NCI-H1417 treated with DMSO at 0.1 percent for 48 hours (cell line): ENCODE measurements at places on chromosomes 7 and 10.

DNA sequence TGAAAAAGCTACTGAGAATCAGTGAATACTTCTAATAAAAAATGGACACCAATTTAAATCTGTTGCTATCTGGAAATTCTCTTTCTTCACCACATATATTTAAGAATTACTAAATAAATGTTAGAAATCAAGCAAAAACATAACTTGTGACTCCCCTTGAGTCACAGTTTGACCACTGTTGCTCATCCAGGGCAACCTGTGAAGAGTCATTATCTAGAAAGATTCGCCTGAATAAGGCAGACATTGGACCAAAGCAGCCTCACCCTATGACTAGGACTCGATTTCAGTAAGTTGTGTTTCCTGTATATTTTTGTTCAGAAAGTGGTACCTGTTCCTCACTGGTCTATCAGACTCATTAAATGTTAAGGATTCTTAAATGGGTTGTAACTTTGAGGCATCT, 572.4 kb downstream of the ATRNL1 start:
- DNase-seq: no peak

GRCh38 chr10:118496525-118496924, 98.9 kb downstream of the PRLHR start:
- DNase-seq: no peak

DNA sequence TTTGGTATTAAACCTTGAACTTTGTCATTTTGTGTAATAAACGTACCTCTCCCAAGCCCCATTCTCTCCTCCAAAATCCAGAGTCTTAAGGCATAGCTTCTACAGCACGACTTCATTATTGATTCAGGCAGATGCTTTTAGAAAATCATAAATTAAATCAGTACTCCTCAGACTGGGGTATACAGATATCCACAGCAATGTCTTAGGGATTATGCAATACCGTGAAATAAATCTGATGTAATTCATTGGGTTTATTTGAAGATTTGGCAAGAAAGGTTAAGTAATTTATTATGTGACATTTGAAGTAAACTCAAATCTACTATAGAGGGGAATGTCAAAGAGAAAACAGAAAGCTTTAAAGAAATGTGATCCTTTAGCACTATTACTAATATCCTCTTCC, 246.1 kb upstream of the PLXDC2 start:
- no peak for DNase-seq

DNA sequence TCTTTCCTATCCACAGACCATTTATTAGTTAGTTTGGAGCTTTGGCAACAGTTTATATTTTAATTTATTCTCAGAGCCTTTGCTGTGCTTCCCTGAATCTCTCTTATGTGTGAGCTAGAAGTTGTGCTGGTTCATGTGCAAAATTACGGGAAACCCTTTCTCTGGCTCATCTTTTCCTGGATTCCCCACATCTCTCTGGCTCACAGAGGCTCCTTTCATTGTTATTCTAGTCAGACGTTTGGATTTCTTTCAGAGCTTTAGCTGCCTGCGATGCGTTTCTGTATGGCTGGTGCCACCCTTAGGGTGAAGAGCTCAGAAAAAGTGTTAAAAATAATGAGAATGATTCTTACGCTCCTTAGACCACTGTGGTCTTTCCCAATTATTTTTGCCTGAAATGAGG, 53.3 kb downstream of the TPST1 start:
- DNase-seq: no peak

DNA sequence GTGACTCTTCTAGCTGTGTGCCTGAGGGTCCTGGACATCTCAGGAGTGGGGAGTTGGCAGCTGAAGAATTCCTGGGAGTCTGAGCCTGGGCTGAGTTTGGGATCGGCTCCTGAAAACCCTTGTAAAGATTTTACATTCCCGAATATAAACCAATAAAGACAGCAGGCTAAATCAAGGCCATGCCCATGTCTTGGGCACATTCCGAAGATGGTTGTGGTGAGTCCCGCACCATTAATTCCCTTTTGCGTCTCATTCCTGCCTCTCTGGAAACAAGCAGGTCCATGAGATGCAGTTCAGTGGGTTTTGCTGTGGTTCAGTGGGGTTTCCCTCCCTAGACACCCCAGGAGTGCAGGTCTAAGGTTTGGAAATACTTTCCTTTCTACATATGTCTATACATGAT, 90.9 kb downstream of the COL26A1 start:
- no peak for DNase-seq

DNA sequence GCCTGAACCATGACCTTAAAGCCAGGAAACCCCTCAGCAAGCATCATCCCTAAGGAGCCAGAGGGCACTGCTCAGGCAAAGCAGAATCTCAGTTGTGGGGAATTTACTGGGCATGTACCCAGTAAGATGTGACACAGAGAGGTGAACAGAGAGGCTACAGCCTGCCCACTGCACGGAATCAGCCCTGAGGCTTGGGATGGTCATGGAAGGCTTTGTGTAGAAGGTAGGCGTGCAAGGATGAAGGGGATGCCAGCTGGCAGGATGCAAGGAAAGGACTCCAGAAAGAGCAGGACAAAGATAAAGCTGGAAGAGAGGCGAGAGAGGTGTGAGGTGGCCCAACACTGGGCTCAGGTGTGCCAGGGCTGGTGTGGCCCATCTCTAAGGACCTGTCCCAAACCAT, 2.4 kb upstream of the AIFM2 start:
- DNase-seq: no peak

- DNase-seq: no peak
Measured at GRCh38 chr10:55449981-55450380, 649.0 kb upstream of the PCDH15 start.

- DNase-seq: no peak
Measured at GRCh38 chr10:12334186-12334530, 15.2 kb upstream of the CAMK1D start.

- no peak for DNase-seq
Measured at GRCh38 chr7:22630069-22630468, 96.9 kb upstream of the IL6 start.

GRCh38 chr10:93095225-93095624, 21.5 kb downstream of the CYP26A1 start:
- no peak for DNase-seq

- DNase-seq: no peak
Measured at GRCh38 chr7:4998910-4999309, 39.9 kb upstream of the MMD2 start.

GRCh38 chr10:44024356-44025116, 360.4 kb downstream of the CXCL12 start:
- DNase-seq: no peak

- DNase-seq: no peak
Measured at GRCh38 chr10:37707829-37708578, 149.4 kb downstream of the ZNF248 start.

DNA sequence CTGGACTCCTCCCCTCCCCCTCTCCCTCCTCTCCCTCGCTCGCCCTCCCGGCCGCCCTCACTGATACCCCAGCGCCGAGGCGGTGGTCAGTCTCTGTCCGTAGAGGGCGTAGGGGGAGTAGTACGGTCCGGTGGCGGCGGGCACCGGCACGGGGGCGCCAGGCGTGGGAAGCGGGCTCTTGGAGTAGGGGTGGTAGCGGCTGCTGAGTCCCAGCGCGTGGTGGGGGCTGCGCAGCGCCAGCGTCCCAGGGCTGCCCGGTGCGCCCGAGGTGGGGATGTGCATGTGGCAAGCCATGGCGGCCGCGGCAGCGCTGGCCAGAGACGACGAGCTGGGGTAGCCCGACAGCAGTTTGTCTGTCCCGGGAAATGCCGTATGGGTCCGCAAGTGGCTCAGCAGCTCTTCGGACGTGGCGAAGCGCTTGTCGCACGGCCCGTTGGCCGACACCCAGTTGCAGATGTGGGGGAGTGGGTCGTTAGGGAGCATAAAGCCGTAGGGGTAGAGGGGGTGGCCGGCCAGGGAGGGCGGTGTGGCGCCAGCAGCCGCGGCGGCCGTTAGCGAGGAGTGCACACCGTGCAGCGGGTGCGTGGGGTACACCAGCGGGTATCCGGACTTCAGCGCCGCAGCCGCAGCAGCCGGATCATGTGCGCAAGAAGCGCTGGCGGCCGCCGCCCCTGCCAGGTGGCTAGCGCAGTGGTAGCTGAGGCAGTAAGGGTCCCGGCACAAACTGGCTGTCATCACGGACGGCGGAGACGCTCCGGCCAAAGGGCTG, 2.7 kb downstream of the ZNF503 start:
- DNase-seq: no peak

DNA sequence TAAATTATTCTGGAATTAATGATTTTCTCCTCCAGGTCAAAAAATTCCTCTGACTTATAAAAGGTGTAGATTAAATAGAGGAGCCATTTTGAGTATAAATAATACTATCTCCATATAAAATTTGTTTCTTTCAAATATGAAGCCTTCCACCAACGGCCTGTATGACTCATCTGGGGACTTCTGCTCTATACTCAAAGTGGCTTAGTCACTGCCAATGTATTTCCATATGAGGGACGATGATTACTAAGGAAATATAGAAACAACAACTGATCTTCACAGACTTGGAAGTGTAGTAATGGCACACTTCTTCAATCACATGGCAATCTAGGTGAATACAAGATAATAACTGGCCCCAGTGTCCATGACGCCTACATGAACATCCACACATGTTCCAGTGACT, 335.6 kb upstream of the HGF start:
- DNase-seq: no peak

DNA sequence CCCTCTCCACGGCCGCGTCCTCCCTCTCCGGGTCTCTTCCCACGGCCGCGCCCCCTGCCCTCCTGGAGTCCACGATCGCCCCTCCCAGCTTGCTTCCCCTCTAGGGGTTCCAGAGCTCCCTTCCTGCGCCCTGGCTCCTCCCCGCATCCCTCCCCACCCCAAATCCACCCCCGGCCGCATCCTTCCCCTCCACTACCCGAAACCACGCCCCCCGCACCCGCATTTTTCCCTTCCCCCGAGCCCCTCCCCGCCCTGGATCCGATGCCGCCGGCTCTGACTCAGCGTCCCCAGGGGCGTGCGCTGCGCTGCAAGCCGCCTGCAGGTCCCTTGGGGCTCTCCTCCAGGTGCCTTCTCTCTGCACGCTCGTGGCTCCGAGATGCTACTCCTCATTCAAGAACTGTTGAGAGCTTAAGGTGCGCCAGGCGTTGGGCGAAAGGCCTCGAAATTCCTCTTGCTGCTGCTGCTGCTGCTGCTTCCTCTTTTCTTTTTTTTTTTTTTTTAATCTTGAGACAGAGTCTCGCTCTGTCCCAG, 372 bp upstream of the TMEM130 start:
- DNase-seq: no peak

- DNase-seq: no peak
Measured at GRCh38 chr7:20696803-20697333, 81.4 kb downstream of the ABCB5 start.

DNA sequence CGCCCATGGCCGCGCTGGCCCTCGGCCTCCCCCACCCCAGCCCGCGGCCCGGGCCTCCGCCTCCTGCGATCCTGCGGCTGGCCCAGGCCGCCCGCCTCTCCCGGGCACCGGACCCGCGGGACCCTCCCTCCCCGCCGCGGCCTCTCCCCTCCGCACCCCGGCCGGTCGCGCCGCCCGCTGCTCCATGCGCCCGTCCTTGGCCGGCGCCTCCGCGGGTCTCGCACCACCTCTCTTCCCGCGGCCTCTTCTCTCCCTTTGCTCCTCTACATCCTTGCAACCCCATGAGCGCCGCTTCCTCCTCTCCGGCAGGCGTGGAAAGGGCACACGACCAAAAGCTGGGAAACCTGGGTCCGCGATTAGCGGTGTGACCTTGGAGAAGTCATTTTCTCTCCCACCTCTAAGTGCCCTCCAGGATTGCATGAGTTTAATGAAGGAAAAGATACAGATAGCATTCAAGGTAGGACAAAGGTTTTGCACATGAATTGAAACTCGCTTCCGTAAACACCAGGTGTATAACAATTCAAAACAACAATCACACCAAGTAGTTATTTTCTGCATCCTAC, 448 bp upstream of the SRPK2 start:
- DNase-seq: no peak

GRCh38 chr7:66654275-66655112, 25.8 kb downstream of the KCTD7 start:
- peak; percentile 75 for DNase-seq

DNA sequence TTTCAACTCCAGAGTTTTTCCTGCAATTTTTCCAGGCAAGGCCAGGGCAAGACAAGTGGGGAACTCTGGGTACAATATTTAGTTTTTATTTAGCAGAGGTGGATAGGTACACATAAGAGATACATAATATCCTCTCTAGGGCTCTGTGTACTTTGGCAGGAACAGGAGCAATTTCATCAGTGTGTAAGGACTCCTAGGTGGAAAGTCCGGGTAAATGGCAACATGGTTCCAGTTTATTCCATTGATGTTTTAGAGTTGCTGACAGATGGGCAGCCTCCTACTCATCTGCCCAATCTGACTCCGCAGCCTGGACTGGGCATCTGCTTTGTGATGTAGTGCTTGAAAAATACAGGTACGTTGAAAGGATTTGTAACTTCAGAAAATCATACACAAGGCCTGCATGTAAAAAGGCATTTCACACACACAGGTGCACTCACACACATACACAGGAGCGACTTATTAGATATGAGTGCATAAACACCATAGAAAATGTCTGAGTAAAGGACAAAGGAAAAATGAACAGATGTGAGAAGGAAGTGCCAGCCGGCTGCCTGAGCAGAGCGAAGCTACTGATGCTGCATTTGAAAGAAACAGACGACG, 5.7 kb downstream of the PON1 start:
- DNase-seq: no peak

DNA sequence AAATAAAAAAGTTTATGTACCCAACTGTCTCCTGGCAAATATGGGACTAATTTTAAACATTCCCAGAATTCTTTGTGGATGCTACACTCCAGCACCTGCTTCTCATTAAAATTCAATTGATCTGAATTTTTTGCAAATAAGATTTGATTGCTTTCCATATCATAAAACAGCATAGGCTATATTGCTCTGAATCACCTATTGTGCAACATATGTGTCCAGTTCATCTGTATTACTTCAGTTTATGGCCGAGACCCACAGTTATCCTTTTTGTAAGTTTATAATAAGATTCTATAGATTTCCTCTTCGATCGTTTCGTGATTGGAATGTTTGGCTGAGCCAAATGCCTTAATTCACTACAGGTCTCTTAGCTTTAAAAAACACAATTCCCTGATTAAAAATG, 351.1 kb downstream of the TFEC start:
- no peak for DNase-seq

DNA sequence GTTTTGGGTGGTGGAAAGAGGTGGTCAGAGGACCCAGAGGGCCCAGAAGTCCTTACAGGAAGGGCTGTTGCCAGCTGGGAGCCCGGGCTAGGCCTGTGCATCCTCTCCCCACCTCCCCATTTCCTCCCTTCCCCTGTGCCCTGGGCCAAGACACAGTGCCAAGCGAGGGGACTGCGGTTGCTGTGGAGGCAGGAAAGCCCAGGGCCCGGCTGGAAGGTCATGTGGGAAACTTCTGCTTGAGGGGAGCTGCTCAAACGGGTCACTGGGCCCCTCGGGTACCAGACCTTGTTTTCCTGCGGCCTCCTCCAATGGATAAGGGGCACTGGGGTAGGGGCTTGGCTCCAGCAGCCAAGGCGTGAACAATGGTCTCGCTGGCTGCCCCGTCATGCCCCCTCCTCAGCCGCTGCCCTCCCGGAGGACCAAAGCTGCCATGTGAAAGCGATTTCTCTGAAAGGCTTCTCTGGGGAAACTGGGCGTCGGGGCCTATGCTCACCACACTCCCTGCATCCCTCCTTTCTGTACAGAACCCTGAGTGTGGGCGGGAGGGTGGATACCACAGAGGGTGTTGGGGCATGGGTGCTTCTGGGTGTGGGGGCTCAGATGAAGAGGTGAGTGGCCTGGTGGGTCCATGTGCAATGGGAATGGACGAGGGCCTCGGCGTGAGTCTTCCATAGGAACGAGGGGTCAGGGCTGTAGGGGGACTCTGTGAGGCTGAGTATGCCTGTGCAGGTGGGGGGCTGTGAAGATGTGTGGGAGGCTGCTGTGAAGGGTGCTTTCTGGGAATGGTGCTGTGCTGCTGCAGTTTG, 135.3 kb downstream of the PTPN20 start:
- DNase-seq: no peak
